ENCODE measurements at places on chromosomes 12 and 14. TPM values are rescaled to one million over a fixed set of nuclear protein-coding genes. Genes with fewer than 3 reads are reported as not detected.

DNA sequence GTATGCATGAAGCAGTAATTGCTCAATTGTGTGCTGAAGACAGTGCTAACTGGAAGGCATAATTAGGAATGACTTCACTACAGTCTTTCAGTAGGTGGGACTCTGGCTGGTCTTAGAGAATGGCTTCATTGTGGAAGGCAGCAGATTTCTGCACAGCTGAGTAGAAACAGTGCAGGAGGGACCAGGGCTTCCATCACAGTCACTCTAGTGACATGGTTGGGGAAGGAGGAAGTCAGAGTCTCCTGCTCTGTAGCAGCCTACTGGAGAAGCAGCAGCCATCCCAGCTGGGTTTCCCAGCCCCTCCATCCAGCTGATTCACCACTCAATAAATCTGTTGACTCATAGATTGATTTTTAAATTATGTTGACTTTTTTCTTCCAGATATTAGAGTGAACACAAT is 80.6 kb upstream of the DBX2 start:
- no peaks in the 10 kb centered on the region for H3K36me3 ChIP-seq
- H3K27me3 ChIP-seq: no peaks in the 10 kb centered on the region
- no peak overlapping the region for H3K4me3 ChIP-seq

DNA sequence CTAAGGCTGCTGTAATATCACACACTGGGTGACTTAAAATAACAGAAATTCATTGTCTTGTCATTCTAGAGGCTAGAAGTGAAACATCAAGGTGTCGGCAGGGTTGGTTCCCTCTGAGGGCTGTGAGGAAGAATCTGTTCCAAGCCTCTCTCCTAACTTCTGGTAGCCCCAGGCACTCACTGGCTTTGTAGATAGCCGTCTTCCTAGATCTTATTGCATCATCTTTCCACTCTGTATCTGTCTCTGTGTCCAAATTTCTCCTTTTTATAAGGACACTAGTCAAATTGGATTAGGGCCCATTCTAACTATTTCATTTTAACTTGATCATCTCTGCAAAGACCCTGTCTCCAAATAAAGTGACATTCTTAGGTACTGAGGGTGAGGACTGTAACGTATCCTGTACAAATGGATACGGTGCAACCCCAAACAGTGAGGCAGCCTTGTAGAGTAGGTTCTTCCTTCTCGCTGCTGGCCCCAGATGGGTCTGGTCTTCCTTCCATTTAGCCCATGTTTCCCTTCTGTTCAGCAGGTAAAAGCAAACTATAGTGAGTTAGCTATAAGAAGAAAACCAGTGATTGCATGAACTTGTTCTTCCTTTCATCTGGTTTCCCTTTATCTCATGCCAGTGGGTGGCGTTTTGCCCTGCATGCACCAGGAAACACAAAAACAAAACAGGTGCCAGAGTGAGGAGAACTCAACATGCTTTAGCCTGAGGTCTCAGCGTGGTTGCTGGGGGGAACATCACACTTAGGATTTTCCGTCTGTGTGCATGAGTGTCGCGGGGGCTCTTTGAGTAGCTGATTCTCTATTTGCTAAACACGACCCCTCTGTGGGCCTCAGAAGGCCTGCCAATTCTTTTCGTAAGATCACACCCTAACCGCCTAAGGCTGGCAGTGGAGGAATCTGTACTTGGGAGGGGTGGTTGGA is 19.5 kb downstream of the TTC9 start:
- no peak overlapping the region for H3K27ac ChIP-seq
- H3K4me3 ChIP-seq: no peak overlapping the region
- no peaks in the 10 kb centered on the region for H3K36me3 ChIP-seq
- no peak for DNase-seq

GRCh38 chr14:101939646-101940170 is 24.7 kb upstream of the DYNC1H1 start:
- DNase-seq: no peak
- H3K4me1 ChIP-seq: no peaks in the 10 kb centered on the region
- H3K4me3 ChIP-seq: no peak overlapping the region
- no peak overlapping the region for H3K27ac ChIP-seq

GRCh38 chr12:98243190-98243589 is 272.2 kb upstream of the TMPO start:
- no peak overlapping the region for H3K4me3 ChIP-seq
- H3K27me3 ChIP-seq: no peaks in the 10 kb centered on the region
- no peak overlapping the region for H3K27ac ChIP-seq
- no peaks in the 10 kb centered on the region for H3K36me3 ChIP-seq
- DNase-seq: no peak

Gene GNB3
- total RNA-seq: 16.6 TPM

Gene ADCY4
- 28.7 TPM for total RNA-seq
